ENCODE measurements at places on chromosomes 12 and 14. TPM values are rescaled to one million over a fixed set of nuclear protein-coding genes. Genes with fewer than 3 reads are reported as not detected.

GRCh38 chr14:68268197-68268596 is 448.6 kb downstream of the RAD51B start:
- H3K27me3 ChIP-seq, result no peaks in the 10 kb centered on the region
- H3K27ac ChIP-seq, result no peak overlapping the region

GRCh38 chr12:6612247-6612646 is 5.1 kb upstream of the CHD4 start:
- no peak for DNase-seq
- peaks cover 29% of the 10 kb centered on the region for H3K4me1 ChIP-seq
- peak overlapping the region; percentile 89 for H3K27ac ChIP-seq
- H3K36me3 ChIP-seq, result no peaks in the 10 kb centered on the region
- no peaks in the 10 kb centered on the region for H3K27me3 ChIP-seq
- H3K4me3 ChIP-seq, result no peak overlapping the region

DNA sequence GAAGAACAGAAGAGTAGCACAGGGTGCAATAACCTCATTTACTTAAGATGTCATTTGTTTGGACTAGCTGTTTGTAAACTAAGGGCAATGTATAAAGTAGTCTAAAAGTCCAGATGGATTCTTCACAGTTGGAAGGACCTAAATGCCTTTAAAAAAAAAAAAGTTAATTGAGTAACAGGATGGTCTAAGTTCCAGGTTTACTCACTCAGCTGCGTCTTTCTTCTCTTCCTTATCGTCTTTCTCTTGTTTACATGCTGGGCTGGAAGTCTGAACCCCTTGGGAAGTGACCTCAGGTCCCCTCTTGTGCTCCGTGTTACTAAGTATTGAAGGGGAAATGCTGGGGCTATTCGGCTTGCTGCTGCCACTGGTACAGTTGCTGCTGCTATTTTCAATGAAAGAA is 82.5 kb downstream of the SH2B3 start:
- no peak overlapping the region for H3K4me3 ChIP-seq
- H3K27ac ChIP-seq, result no peak overlapping the region

DNA sequence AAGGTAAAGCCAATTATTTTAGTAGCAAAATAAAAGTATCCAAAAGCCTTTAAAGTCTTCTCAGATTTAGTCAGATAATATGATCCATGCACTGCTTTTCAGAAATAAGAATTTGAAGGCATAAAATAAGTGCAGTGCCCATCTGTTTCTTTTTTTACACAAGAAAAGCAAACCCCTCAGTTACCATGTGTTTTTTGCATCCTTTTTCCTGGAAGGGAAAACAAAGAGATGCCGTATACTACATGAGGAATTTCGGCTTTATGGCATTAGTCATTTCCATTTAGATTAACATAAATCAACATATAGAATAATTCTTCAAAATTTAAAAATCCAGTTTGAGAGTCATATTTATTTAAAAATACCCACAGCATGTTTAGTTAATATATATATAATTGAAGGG is 70.0 kb upstream of the GNPNAT1 start:
- H3K27ac ChIP-seq, result no peak overlapping the region
- no peaks in the 10 kb centered on the region for H3K27me3 ChIP-seq
- H3K4me1 ChIP-seq, result no peaks in the 10 kb centered on the region
- H3K36me3 ChIP-seq, result no peaks in the 10 kb centered on the region
- no peak overlapping the region for H3K4me3 ChIP-seq

DNA sequence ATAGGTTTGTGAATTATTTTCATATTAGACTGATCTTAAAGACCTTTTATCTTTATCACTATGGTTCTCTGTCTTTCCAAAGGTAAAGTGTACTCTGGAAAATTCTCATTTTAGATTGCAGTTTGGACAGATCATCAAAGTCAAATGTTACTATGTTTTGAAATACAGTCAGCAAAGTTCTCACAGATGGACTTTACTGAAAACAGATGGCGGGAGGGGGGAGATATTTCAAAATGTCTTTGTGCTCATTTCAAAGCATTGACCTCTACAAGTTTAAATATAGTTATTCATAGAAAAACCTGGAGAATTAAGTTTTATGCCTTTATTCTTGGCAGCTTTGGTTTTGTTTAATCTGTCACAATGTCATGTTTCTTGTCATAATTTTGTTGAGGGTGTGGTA is 51.8 kb upstream of the LRTM2 start:
- no peak overlapping the region for H3K4me3 ChIP-seq
- H3K36me3 ChIP-seq, result no peaks in the 10 kb centered on the region
- no peak for DNase-seq
- H3K27me3 ChIP-seq, result no peaks in the 10 kb centered on the region
- H3K4me1 ChIP-seq, result peaks cover 43% of the 10 kb centered on the region

- peaks cover 4% of the 10 kb centered on the region for H3K4me1 ChIP-seq
- DNase-seq, result peak; percentile 45
- H3K4me3 ChIP-seq, result no peak overlapping the region
- no peak overlapping the region for H3K27ac ChIP-seq
- no peaks in the 10 kb centered on the region for H3K36me3 ChIP-seq
- no peaks in the 10 kb centered on the region for H3K27me3 ChIP-seq
These were observed 21.0 kb upstream of the PSMC1 start for GRCh38 chr14:90235179-90235976.

DNA sequence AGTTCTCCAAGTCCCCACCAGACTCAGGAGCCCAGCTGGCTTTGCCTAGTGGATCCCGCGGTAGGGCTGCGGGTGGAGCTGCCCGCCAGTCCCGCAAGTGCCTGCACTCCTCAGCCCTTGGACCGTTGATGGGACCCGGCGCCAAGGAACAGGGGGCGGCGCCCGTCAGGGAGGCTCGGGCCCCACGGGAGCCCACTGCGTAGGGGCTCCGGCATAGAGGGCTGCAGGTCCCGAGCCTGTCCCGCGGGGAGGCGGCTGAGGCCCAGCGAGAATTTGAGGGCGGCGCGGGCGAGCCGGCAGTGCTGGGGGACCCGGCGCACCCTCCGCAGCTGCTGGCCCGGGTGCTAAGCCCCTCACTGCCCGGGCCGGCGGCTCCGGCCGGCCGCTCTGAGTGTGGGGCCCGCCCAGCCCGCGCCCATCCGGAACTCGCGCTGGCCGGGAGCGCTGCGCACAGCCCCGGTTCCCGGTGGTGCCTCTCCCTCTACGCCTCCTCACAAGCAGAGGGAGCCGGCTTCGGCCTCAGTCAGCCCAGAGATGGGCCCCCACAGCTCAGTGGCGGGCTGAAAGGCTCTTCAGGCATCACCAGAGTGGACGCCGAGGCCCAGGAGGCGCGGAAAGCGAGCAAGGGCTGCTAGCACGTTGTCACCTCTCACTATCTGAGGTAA is 452.4 kb upstream of the LRFN5 start:
- no peaks in the 10 kb centered on the region for H3K36me3 ChIP-seq
- no peak overlapping the region for H3K4me3 ChIP-seq
- no peaks in the 10 kb centered on the region for H3K4me1 ChIP-seq
- no peak for DNase-seq

DNA sequence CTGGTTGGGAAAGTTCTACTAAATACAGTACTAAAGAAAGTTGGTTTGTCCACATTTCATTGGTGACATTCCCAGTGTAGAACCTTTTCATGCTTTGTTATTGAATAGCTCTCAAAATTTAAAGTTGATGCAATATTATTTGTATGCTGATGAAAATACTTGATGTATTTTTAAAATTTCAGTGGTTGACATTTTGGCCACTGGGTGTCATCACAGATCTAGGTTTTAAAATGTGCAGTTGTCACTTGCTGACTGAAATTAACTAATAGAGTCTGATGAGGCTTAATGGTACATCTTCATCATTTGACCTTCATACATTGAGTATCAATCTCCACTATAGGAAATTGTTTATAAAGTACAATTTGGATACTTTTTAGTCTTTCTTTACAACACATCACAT is 37.1 kb downstream of the CMAS start:
- no peaks in the 10 kb centered on the region for H3K4me1 ChIP-seq
- no peak overlapping the region for H3K4me3 ChIP-seq
- no peak overlapping the region for H3K27ac ChIP-seq
- H3K27me3 ChIP-seq, result no peaks in the 10 kb centered on the region
- no peak for DNase-seq

DNA sequence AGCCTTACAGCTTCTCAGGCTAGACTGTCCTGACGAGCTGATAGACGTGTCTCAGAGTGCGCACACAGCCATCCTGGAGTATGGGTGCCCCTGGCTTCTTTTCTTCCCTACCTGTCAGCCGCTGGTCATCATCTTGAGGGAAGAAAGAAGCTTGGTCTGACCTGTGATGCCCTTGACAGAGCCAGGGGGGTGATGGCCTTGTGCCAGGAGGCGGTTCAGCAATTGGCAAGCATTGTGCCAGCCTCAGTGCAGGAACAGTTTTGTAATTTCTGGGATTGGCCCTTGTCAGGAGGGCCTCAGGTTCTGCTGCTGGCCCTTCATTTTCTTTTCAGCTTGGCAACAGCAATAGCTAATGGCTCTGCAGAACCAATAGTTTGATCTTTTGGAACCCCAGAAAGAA is 80.1 kb downstream of the ADCK1 start:
- DNase-seq, result peak; percentile 30
- H3K27me3 ChIP-seq, result no peaks in the 10 kb centered on the region
- no peak overlapping the region for H3K4me3 ChIP-seq
- no peaks in the 10 kb centered on the region for H3K36me3 ChIP-seq
- no peak overlapping the region for H3K27ac ChIP-seq
- peaks cover 22% of the 10 kb centered on the region for H3K4me1 ChIP-seq

DNA sequence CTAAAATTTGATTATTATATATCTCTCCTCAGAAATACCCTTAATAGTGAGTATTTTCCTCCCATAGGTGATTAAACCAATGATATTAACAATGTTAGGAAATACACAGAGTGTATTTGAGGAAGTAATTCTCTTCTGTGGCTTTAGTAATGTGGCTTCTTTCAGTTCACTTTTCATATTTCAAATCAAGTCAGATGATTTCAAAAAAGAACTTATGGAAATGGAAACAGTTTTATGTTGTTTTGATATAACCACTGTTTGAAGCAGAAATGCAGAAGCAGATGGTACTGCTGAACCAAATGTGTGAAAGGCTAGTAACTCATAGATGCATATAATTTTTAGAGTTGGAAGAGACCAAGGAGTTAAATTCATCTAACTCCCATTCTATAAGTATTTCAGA is 1.9 kb upstream of the GPR33 start:
- H3K27me3 ChIP-seq, result no peaks in the 10 kb centered on the region
- no peak overlapping the region for H3K27ac ChIP-seq
- H3K4me1 ChIP-seq, result no peaks in the 10 kb centered on the region
- DNase-seq, result no peak

DNA sequence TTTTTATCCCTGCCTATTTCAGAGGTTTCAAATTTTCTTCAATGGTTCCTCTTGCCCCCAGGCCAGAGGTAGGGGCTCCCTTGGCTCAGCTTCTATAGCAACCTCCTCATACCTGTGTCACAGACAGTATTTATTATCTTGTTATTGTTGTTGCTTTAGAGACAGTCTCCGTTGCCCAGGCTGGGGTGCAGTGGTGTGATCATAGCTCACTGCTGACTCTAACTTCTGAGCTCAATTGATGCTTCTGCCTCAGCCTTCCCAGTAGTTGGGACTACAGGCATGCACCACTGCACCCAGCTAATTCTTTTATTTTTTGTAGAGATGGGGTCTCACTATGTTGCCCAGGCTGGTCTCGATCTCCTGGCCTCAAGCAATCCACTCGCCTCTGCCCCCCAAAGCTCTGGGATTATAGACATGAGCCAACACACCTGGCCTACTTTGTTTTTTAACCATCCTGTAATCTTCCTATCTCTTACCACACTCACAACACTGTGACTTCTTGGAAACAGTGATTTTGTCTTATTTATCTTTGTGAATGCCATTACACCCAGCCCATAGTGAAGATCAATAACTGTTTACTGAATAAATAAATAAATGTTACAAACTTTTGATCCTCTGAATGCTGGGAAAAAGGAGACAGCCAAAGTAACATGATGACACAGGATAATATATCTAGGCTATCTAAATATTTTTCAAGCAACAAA is 95.9 kb downstream of the PHLDA1 start:
- H3K4me3 ChIP-seq, result no peak overlapping the region
- peaks cover 21% of the 10 kb centered on the region for H3K4me1 ChIP-seq
- H3K27ac ChIP-seq, result no peak overlapping the region
- H3K36me3 ChIP-seq, result no peaks in the 10 kb centered on the region
- no peak for DNase-seq
- no peaks in the 10 kb centered on the region for H3K27me3 ChIP-seq

DNA sequence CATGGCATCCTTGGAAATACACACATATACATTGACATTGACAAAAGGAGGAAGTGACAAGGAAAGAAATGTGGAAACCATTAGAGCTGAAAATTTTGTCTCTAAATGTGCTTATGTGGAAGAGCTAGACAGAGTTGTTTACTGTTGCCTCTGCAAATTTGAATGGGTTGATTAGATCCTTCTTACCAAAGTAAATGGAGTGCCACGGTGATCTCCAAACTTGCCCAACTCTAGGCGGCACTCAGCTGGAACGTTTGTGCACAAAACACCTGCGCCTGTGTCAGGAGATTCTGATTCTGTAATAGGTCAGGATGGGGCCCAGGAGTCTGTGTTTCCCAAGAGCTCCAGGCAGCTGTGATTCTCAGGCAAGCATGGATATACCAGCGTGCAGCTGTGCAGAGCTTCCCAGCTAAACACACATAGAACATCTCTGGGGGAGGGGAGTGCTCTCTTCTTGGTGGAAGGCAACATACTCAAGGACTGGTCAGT is 77.8 kb upstream of the BDKRB2 start:
- H3K27me3 ChIP-seq, result no peaks in the 10 kb centered on the region
- no peak for DNase-seq
- peak overlapping the region; percentile 1 for H3K27ac ChIP-seq
- no peaks in the 10 kb centered on the region for H3K4me1 ChIP-seq
- H3K4me3 ChIP-seq, result no peak overlapping the region

DNA sequence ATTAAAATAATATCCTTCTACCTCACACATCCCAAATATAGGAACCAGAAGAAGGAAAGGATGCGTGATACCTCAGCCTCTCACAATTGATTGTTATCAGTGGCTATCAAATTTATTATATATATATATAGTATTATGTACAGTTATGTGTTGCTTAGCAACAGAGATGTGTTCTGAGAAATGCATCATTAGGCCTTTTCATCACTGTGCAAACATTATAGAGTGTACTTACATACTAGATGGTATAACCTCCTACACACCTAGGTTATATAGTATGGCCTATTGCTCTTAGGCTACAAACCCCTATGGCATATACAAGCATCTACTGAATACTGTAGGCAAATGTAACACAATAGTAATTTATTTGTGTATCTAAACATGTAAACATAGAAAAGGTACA is 34.0 kb downstream of the PYM1 start:
- DNase-seq, result no peak
- no peak overlapping the region for H3K27ac ChIP-seq
- no peak overlapping the region for H3K4me3 ChIP-seq
- H3K4me1 ChIP-seq, result no peaks in the 10 kb centered on the region
- no peaks in the 10 kb centered on the region for H3K36me3 ChIP-seq
- no peaks in the 10 kb centered on the region for H3K27me3 ChIP-seq

Gene CCDC196
- total RNA-seq, result not detected

Gene ARMH4
- 1.0 TPM for total RNA-seq

Gene SLC11A2
- 55.0 TPM for total RNA-seq

Gene RASSF9
- 4.4 TPM for total RNA-seq

Gene DDN
- total RNA-seq, result not detected

Gene KRT7
- 69.2 TPM for total RNA-seq

Gene MRPL52
- total RNA-seq, result 29.3 TPM

Gene DCD
- total RNA-seq, result not detected

Gene TAS2R46
- total RNA-seq, result not detected

Gene IQSEC3
- total RNA-seq, result 1.6 TPM

Gene ITGA7
- 11.4 TPM for total RNA-seq

Gene LRRIQ1
- total RNA-seq, result 3.6 TPM

Gene TMEM253
- not detected for total RNA-seq

All from body of pancreas (tissue), 4 donors.